ENCODE measurements at places on chromosomes 6 and 20.

- DNase-seq, result no peak
Observed at GRCh38 chr6:154370545-154370944, 13.9 kb upstream of the IPCEF1 start.

DNA sequence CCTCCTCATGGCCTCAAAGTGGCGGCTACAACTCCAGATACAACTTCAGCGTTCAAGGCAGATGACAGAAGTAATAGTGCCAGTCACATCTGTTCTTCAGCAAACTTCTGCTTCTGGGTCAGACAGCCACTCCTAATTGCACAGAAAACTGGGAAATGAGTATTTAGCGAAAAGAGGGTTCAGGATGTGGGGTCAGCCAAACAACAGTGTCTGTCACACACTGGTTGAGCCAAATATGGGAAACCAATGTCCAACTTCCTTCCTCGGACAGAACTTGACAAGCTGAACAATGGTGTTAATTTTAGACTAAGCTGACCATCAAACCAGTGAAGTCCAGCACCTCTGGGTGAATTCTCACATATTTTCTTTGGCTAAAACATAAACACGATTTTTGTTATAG, 22.1 kb downstream of the NUDT3 start:
- DNase-seq, result no peak

- DNase-seq, result no peak
Observed at GRCh38 chr6:105607636-105608621, 205.0 kb upstream of the PREP start.

- no peak for DNase-seq
Observed at GRCh38 chr6:27994616-27995015, 37.6 kb downstream of the OR2B6 start.

GRCh38 chr20:45911486-45912343, at the start of gene PLTP:
TSS of gene PLTP (minus strand) at chr20:45912155. CDS start at chr20:45911452, 703 bp downstream.
- DNase-seq, result no peak

DNA sequence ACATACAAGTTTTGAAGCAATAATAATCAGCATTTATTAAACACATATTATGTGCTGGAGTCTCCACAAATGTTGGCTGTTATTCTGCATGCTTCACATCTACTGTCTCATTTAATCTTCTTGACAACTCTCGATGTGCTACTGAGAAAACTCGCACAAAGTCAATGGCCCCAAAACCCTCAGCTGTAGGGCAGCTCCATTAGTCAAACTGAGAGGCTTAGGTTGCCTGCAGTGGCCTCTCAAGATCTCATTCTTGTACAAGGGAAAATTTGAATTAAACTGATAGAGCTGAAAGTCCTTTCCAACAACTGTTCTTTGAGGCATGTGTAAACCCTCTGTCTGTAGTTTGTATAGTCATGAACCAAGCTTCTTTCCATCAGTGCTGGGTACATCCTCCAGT, 49.8 kb downstream of the MBOAT1 start:
- no peak for DNase-seq

GRCh38 chr6:12383448-12383847, 93.3 kb downstream of the EDN1 start:
- no peak for DNase-seq

DNA sequence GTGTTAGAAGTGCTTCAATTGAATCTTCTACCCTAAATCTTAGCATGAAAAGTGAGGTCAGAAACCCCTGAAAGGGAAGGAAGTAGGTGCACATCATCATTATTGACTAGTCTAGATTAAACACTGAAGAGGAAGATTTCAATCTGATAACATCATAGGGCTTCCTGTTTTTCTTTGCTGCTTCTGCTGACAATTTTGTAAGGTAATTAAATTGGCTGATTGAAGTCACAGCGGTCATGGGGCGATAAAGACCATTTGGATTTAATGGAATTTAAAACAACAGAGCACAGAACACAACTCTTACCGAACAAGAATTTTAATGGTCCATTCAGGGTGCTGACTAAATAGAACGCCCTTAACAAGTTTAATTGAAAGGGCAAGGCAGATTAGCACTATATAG, 11.3 kb downstream of the GRIK2 start:
- no peak for DNase-seq

GRCh38 chr6:79066828-79067227, 11.2 kb downstream of the PHIP start:
- no peak for DNase-seq

DNA sequence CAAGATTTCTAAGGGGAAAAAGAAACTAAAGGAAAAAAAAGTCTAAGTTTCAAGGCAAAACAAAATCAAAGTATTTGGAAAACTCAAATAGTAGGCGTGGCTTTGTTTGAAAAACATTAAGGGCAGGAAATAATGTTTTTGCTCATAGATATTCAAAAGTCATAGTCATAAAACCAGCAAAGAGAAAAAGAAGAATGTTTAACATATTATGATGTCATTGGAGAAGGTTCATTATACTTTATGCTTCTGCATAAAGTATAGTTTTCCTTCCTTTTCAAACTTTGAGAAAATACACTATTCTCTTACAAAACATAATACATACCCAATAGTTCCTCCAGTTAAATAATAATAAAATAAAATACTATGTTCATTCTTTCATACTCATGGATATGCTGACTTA, 13.7 kb downstream of the USP49 start:
- DNase-seq, result no peak

- no peak for DNase-seq
Observed at GRCh38 chr6:25660512-25660911, 8.5 kb downstream of the SCGN start.

DNA sequence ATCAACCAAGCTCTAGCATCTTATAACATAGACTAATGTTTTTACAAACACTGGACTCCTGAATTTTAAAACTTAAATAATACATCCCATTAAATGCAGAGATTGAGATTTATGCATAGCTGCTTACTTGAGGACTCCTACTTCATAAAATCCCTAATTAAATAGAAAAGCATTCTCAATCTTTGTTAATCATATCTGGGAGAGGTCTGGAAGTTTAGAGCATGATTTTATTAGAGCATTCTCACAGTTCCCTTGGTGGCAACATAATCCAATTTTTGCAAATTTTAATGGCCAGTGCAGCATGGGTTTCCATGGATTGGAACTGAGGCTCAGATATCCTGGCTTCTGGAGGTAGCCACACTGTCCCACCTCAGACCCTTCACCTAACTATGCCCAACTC, 19.5 kb downstream of the BTBD3 start:
- DNase-seq, result no peak

DNA sequence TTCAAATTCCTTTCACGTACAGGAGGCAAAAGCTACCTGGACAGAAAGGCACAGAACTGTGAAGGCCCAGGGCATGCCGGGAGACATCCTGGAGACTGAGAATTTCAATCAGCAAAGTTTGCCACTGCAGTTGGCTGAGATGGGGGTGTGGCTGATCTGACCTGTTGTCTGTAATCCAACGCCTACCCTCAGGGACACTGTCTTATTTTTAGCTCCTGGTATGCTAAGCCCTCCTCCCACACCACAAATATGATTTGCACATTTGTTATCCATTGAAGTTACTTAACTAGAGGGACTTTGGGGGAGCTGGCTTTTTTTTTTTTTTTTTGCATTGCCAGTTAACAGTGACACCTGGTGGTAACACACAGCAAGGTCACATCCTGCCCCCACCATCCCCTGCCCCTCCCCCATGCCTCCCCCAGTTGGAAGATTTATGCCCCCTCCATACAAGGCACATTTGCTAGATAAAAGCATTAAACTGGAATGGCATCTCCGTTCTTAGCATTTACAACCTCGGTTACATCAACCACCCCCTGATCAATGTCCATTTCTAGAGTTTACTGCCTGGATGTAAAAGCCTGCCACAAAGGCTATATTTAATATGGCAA, 40.4 kb downstream of the TTI1 start:
- no peak for DNase-seq

DNA sequence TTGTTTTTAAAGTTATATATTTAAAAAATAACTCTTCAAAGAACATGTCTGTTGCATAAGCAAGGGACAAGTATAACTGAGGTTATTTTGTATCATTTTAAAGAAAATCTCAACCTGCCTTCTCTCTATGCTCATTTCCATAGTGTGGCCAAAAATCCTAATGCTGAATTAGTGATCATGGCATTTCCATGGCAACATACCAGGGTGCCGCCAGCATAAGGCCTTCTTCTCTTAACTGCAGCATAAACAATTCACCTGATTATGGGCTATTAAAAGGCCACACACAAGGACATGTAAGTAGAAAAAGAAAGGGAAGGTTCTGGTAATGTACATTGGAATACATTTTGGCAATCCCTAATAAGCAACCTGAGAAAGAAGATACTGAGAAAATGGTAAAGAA, 95.1 kb upstream of the RNF217 start:
- DNase-seq, result no peak

- DNase-seq, result no peak
Observed at GRCh38 chr6:99790679-99791078, 184.0 kb downstream of the PRDM13 start.

DNA sequence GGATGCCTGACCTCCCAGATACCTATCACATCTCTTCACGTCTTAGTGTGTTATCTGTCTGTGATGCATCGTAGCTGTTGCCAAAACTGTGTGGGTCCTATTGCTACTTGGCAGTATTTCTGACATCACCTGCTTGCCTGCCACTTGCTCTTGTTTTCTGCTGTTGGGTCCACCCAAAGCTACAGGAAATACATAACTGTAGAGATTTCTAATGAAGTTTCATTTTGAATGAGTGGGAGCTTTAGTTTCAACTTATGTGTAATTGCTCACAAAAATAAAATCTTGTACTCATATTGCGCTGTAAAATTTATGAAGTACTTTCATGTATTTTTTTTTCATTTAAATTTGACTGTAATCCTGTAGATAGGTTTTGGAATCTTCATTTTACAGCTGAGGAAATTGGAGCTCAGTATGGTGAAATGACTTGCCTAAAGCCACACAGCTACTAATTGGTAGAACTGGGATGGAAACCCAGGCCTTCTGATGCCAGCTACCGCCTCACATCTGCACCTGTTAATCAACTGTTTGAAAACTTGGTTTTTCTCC, 113.6 kb upstream of the MAN1A1 start:
- DNase-seq, result no peak

DNA sequence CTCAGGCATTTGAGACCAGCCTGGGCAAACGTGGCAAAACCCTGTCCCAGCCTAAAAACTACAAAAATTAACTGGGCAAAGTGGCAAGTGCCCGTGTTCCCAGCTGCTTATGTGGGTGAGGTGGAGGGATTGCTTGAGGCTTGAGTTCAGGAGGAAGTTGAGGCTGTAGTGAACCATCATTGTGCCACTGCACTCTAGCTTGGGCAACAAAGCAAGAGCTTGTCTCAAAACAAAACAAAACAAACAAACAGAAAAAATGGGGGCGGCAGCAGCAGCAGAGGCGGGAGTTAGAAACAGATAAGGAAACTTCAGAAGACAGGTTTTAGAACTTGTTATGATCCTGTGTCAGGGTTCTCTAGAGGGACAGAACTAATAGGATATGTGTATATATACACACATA, 49.0 kb downstream of the SCAF8 start:
- DNase-seq, result no peak

Measured in stimulated activated CD4-positive, alpha-beta T cell treated with anti-CD3 and anti-CD28 coated beads, TNF-alpha, amount 100 ng/mL, for 1 hour (primary cell).